ENCODE measurements at places on chromosomes 11 and 22. TPM values are rescaled to one million over a fixed set of nuclear protein-coding genes. Genes with fewer than 3 reads are reported as not detected.

KRTAP5-11 gene
- polyA plus RNA-seq: not detected

SOX10 gene
- polyA plus RNA-seq: 0.10 TPM

FLRT1 gene
- 0.03 TPM for polyA plus RNA-seq

CKAP5 gene
- 21.0 TPM for polyA plus RNA-seq

EFCAB6 gene
- 0.26 TPM for polyA plus RNA-seq

GLB1L2 gene
- polyA plus RNA-seq: 0.91 TPM

MS4A10 gene
- polyA plus RNA-seq: 0.03 TPM

ASCC2 gene
- 45.7 TPM for polyA plus RNA-seq

CHCHD10 gene
- 645 TPM for polyA plus RNA-seq

HBB gene
- 7.8 TPM for polyA plus RNA-seq

CD3E gene
- 0.15 TPM for polyA plus RNA-seq

CDKN1C gene
- polyA plus RNA-seq: 24.5 TPM

DEUP1 gene
- not detected for polyA plus RNA-seq

ARFGAP3 gene
- 20.1 TPM for polyA plus RNA-seq

PIK3IP1 gene
- polyA plus RNA-seq: 8.4 TPM

PRPF19 gene
- 67.4 TPM for polyA plus RNA-seq

LAYN gene
- polyA plus RNA-seq: 0.60 TPM

GPR152 gene
- not detected for polyA plus RNA-seq

CDCA5 gene
- polyA plus RNA-seq: 1.6 TPM

MICALL1 gene
- 10.3 TPM for polyA plus RNA-seq

PACS1 gene
- 16.0 TPM for polyA plus RNA-seq

TRIM5 gene
- 1.6 TPM for polyA plus RNA-seq

CD82 gene
- 13.3 TPM for polyA plus RNA-seq

KIRREL3 gene
- 0.04 TPM for polyA plus RNA-seq

TENM4 gene
- 0.05 TPM for polyA plus RNA-seq

MED15 gene
- 61.5 TPM for polyA plus RNA-seq

NXPE4 gene
- not detected for polyA plus RNA-seq

CABP7 gene
- polyA plus RNA-seq: 0.07 TPM

MMP13 gene
- not detected for polyA plus RNA-seq

CYP2D6 gene
- 0.03 TPM for polyA plus RNA-seq

INSC gene
- polyA plus RNA-seq: 0.04 TPM

CHRM1 gene
- polyA plus RNA-seq: not detected

TUBGCP6 gene
- polyA plus RNA-seq: 11.2 TPM

CARD18 gene
- polyA plus RNA-seq: not detected

GRAMD1B gene
- polyA plus RNA-seq: 6.8 TPM

TRIM48 gene
- not detected for polyA plus RNA-seq

PI4KA gene
- polyA plus RNA-seq: 22.7 TPM

MYO7A gene
- 1.0 TPM for polyA plus RNA-seq

VPREB1 gene
- polyA plus RNA-seq: not detected

SMIM35 gene
- polyA plus RNA-seq: not detected

Data from psoas muscle (tissue), 8 donors.